CD4-positive, alpha-beta T cell (primary cell): ENCODE measurements at places on chromosomes 5 and 9.

GRCh38 chr9:107423540-107423939 is 66.0 kb downstream of the KLF4 start:
- DNase-seq: no peak

GRCh38 chr9:129322022-129322621 is 144.1 kb upstream of the IER5L start:
- DNase-seq: no peak

GRCh38 chr9:99745085-99745484 is 76.6 kb upstream of the NR4A3 start:
- DNase-seq: no peak

DNA sequence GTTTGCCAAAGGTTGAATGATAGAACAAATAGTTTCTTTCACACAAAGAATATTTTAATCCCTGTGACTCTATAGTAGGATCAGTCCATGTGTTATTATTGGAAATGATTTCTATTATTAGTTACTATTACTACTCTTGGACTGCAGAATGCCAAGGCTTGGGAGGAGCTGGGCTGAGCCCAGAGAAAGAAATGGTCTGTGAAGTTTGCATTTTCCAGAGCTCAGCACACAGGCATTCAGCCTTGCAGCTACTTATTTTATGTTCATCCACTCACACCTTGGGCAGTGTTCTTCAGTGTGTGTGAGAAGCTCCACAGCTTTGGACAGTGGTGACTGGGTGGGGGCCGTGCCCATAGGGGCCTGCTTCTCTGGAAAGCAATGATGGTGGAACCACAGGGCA is 583.1 kb downstream of the CCDC171 start:
- DNase-seq: no peak

DNA sequence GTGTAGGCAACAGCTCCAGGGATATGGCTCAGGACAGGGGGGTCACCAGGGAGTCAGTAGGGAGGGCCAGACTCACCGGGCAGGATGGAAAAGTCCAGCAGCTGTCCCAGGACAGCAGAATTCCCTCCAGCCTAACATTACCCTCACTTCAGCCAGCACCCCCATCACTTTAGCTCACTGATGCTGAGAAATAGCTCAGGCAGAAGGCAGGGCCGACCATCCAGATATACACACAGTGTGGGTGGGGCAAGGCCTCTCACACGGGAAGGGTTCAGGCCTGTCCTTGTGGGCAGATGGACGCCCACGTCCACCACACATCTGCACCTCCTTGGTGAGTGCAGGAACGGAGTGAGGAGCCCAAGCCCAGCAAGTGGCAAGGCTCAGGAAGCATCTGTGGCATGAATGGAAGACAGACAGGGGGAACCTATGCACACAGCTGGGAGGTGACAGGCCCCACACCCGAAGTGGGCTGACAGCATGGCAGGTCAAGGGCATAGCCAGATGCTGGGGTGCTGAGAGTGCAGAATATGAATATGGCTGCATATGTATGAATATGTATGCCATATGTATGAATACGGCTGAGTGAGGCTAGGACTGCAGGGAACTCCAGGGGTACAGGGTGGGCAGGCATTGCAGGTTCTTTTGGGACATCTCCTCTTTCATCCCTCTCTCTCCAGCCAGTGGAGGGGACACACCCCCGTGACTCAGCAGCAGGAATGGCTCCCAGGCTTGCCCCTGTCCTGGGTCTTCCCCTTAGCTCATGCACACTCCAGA is 17.0 kb downstream of the BICD2 start:
- DNase-seq: no peak

DNA sequence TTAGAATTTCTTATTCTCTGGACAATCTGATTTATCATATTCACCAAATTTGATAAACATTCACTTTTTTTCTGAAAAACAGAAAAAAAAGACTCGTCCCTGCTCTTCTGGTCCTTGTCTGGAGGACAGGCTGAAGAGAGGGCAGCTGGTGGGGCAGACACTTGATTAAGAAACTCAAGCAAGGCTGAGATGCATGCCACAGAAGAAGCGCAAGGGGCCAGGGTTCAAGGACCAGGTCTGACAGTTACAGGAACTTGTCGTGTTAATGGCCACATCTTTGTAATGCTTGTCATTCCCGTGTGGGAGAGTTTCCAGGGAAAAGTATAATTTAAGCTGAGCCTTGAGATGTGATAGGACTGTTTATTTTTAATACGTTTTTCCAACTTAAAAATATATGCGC is 40.6 kb upstream of the SHB start:
- DNase-seq: no peak

DNA sequence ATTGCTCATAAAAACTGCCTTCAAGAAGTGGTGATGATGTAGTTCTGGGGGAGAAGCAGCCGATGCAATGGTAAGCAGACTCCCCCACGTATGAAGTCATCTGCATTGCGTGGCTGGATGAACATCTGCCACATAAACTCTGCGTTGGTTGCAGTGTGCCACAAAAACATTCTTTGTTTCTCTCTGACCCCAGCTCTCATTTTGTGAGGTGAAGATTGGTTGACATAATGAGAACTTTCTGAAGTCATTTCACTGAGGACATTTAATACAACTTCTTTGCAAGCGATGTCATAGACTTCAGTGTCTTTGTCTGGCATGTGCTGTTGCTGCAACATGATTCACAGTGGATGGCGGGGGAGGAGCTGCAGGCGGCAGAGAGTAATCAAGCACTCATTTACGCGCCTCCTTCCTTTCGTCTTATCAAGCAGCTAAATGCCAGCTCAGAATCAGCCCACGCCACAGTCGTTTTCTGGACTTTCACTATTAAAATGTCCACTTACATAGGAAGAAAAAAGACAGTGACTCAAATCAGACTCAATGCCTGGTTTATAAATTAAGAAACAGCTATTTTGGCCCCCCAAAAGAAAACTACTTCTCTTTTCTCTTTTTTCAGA is 91.5 kb upstream of the NFIL3 start:
- DNase-seq: no peak

GRCh38 chr5:2110137-2110933 is 227.6 kb upstream of the IRX4 start:
- no peak for DNase-seq
